ENCODE measurements at places on chromosomes 7 and 10.

DNA sequence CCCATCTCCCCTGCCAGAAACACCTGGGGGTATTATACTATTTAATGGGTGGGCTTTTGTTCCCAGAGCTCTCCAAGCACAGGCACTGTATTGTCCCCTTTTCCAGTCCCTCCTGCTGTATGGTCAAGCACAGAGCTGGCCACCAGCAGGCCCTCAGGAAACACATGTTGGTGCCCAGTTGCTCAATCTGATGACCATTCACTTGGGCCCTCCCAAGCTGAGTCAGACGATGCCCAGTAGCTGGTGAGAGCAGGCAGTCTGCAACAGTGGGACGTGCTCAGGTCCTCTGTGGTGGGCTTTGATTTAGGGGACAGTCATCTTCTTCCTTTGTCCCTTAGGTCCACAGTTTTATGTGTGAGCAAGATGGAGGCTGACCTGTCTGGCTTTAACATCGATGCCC lies 11.8 kb downstream of the SFXN2 start:
- no peak for DNase-seq

DNA sequence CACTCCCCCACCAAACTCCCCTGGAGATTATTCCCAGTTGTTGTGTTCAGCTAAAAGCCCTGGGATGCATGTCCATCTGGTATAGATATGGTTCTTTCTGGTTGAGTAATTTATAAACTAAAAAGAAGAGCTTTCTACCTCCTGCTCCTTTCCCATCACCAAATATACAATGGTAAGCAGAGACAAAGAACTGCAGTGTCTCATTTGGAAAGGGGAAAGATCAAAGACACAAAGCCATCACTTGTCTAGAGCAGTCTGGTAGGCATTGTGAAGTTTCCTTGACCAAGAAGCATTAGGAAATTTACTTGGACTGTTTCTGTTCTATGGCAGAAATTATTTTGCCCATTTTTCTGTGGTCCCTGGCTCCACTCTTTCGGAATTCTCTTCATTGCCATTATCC lies 24.9 kb upstream of the PANK1 start:
- DNase-seq: no peak

GRCh38 chr7:40027545-40027944 lies 77.5 kb downstream of the CDK13 start:
- DNase-seq: no peak

DNA sequence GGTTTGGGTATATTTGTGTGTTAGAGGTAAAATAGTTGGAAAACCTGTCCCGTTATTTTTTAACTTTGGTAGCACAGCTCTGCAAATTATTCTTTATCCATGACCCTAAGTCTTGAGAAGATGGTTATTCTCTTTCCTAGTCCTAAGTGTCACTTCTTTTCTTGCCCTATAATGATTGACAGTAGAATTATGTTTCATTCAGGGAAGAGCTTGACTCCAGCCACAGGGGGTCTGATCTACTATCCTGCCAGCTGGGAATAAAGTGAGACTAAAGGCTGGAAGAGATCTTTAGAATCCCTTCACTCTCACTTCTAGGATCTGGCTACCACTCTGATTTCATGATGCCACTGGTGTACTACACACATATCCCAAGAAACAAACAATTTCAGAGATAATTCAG lies 90.4 kb downstream of the PHTF2 start:
- DNase-seq: no peak

GRCh38 chr10:52756295-52756694 lies 16.3 kb downstream of the MBL2 start:
- DNase-seq: no peak

GRCh38 chr7:80175744-80176143 lies 41.1 kb downstream of the GNAI1 start:
- DNase-seq: no peak

DNA sequence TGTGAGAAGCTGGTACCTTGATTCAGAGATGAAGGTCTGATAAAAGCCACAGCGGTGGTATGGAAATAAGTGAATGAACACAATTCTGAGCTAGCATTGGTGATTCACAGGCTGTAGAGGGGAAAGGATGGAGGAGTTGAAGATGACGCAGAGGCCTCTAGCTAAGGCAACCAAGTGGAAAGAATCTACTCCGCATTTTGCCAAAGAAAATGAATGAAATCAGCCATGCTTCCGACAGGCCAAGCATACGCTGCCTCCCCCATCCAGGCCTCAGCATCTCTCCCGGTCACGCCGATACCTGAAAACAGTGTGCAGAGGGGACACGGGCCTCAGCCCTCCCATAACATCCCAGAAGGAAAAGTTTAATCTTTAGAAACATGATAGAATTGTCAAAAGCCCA lies 124.3 kb upstream of the UNC5B start:
- DNase-seq: no peak

Data from CD4-positive, alpha-beta T cell treated with Interleukin-6 for 4 hours (primary cell).